Right renal pelvis (tissue), 4 donors: ENCODE measurements at places on chromosomes 6 and 20.

DNA sequence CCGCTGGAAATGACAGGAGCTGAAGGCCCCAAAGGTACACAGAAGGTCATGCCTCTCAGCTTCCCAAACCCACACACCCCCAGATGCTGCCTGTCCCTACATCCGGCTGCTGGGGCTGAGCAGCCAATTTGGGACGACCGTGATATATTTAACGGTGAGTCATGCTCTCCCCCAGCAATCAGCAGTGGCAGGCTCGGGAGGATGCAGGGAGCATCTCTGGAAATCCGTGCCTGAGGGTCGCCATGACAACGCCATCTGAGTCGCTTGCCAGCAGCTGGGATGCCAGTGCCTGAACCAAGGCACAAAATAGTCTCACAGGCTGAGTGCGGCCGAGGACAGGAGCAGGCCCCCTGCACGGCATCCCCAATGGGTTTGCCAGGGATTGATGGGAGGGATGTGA, 57.9 kb downstream of the KCNB1 start:
- DNase-seq, result no peak

- DNase-seq, result no peak
These were observed 204.8 kb downstream of the ADGB start for GRCh38 chr6:146803601-146804000.

DNA sequence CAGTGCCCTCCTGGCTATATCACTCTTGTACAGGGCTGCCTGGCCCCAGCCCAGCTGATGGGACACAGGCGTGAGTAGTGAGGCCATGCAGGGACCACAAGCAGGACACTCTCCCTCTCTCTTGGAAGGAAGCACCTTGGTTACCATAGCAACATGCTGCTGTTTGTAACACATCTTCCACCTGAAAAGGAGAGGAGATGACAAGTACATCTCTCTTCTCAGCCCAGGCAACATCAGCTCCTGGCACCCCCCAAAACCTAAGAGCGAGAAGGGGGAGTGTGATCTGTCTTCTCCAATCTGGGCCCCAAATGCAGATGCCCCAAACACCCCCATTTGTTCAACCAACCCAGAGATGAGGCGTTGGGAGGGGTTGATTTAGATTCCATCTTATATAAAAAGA, 49.9 kb downstream of the KCNB1 start:
- no peak for DNase-seq

DNA sequence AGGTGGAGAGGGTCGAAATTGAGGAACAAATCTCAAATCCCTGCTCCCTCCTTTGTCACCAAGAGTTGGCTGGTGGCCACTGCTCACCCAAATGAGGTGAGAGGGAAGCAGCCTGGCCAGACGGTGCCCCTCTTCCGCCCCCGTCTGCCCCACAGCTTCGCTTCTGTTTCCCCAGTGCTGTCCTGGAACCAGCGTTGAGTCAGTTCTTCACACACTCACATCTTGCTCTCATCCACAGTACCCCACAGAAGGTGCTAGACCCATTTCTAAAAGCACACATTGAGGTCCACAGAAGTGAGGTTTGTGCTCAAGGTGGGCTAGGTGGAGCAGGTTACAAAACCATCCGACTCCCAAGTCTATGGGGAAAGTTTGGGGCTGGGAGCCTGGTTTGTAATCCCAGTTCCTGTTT, 3.8 kb downstream of the CEBPB start:
- DNase-seq, result no peak

GRCh38 chr6:120039664-120040063, 690.1 kb upstream of the MAN1A1 start:
- no peak for DNase-seq

DNA sequence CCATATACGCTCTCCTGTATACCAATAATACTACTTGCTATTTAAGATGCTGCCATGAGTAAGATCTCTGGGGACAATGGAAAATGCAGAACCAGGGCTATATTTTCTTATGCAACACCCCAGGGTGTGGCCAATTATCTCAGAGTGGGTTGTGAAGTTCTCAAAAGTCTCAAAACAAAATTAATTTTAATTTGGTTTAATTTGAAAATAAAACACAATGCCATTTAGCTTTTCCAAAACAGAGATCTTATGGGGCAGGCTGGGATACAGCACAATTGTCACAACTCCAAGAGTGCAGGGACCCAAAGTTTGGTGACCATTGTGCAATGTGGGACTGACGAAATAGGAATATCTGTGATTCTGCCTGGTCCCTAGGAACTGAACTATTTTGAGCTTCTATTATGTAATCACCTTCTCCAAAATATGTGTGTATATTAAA, 43.1 kb downstream of the MBOAT1 start:
- no peak for DNase-seq
